D341Med (cell line): ENCODE measurements at places on chromosomes 5 and 9.

DNA sequence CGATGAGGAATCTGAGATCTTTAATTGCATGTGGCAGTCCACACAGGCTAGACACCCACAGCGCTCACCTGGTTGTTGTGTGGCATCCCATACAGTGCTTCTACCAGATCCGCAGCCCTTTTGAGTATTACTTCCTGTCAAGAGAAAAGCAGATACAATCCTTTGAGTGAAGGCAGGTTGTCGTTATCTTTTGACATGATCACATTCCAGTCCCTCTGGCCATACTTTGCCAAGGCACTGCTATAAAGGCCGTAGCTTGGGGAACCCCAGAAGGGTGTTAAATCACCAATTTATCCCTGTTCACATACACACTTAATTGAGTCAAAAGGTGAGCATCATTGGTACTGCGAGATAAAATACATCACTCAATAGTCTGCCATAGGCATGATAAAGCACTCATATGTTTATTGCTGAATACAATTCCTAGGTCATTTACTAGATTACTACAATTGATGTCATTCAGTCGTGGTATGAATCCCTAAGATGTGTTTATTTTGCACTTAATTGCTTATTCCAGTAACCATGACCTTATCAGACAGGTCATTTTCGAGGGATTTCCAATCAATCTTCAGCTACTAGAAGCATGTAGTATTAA is 385.6 kb downstream of the EBF1 start:
- no peak for DNase-seq

GRCh38 chr9:116260531-116260930 is 106.9 kb downstream of the PAPPA start:
- no peak for DNase-seq

DNA sequence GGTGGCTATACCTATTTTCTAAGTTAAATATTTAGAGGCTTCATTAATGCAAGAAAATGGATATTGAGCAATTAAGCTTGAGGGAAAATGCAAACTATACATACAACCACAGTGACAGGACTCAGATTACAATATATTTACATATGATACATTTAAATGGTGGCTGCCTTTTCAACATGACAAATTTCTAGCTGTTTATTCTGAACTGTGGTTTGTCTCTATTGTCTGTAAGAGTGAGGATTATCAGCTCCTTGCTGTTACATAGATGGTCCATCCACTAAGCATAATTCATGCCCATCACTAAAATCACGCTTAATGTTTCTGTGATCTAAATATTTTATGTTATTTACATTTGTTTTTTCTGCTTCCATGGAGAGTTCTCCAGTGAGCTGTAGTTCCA is 81.1 kb upstream of the SGCD start:
- no peak for DNase-seq

DNA sequence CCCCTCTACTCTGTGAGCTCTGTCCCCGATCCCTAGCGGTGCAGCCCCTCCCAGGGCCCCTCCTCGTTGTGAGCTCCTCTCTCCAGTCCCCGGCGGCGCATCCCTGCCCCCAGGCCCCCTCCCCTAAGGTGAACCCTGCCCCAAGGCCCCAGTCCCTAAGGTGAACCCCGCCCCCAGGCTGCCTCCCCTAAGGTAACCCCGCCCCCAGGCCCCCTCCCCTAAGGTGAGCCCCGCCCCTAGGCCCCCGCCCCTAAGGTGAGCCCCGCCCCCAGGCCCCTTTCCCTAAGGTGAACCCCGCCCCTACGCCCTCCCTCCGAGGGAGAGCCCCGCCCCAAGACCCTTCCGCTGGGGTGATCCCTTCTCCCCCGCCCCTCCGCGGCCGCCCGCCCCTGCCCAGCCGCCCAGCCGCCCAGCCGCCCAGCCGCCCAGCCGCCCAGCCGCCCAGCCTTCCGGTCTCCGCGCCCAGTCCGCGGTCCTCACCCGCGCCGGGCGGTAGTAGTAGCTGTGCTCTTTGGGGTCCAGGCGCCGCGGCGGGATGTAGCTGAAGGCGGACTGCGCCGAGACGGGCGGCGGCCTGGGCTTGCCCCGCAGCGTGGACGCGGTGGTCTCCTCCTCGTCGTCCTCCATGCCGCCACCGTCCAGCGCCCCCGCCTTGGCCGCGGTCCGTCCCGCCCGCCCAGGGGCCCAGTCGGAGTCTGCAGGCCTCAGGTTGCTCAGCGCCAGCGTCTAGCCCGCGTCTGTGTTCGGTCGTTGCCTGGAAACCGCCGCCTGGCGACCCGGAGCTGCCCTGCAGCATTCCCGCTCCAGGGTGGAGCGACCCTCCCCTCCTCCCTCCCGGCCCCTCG is at the start of gene CFAP90:
CFAP90 (minus strand) TSS at position 739 of the 845 bp plus-strand sequence; CDS start at position 627, 112 bp downstream.
- peak; percentile 73 for DNase-seq

- DNase-seq = no peak
These were observed 261.4 kb upstream of the KLF4 start for GRCh38 chr9:107750741-107751566.

GRCh38 chr9:3441197-3441816 is 84.5 kb downstream of the RFX3 start:
- DNase-seq = peak; percentile 54

- no peak for DNase-seq
These were observed 385.3 kb upstream of the WWC1 start for GRCh38 chr5:167905919-167906853.

GRCh38 chr5:86337667-86338460 is 279.9 kb upstream of the COX7C start:
- no peak for DNase-seq

- DNase-seq = no peak
These were observed 347.3 kb downstream of the CDH12 start for GRCh38 chr5:22505891-22506290.
